Esophagus squamous epithelium (tissue), 5 donors: ENCODE measurements at places on chromosomes 7 and 10.

DNA sequence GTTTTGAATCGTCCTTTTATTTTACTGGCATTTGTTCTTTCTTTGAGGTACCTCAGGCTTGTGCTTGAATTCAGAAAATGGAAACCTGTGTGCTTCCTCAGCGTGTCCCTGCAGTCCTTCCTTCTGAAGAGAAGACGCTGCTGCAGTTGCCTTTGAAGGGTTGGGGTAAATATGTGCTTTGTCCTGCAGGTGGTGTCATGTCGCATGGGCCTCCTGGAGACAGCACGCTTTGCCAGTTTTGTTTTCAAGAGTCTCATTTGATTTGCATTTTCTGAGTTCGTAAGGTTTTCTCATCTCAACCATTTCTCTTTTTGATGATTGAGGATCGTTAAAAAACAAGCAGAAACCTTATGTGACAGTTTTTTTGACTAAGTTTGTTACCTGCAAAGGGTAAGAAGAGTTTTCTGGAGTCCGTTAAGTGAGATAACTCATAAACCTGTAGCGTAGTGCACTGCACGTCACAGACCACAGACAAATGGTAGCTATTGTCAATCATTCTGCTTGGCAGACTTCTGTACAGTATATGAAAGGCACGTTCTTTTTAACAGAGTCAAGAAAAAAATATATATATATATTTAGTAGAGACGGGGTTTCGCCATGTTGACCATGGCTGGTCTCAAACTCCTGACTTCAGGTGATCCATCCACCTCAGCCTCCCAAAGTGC, 57.0 kb downstream of the CDC123 start:
- DNase-seq = no peak

GRCh38 chr10:42594246-42594650, 44.1 kb downstream of the ZNF33B start:
- no peak for DNase-seq

DNA sequence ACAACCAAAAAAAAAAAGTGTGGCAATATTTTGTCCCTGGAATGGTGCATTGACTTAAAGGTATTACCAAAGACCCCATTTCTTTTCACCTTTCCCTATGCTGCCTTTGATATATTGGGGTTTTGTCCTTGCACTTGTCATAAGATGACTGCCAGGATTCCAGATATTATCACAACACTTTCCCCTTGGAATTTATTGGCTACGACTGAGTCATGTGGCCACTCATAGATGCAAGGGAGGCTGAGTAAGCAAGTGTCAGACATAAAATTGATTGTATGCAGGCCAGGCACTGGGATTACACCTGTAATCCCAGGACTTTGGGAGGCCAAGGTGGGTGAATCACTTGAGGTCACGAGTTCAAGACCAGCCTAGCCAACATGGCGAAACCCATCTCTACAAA, 83.6 kb downstream of the PPP1R3C start:
- DNase-seq = no peak

- no peak for DNase-seq
These were observed 503.8 kb downstream of the LRMDA start for GRCh38 chr10:75935240-75935639.

- no peak for DNase-seq
These were observed 305.9 kb upstream of the MGMT start for GRCh38 chr10:129161150-129161549.

DNA sequence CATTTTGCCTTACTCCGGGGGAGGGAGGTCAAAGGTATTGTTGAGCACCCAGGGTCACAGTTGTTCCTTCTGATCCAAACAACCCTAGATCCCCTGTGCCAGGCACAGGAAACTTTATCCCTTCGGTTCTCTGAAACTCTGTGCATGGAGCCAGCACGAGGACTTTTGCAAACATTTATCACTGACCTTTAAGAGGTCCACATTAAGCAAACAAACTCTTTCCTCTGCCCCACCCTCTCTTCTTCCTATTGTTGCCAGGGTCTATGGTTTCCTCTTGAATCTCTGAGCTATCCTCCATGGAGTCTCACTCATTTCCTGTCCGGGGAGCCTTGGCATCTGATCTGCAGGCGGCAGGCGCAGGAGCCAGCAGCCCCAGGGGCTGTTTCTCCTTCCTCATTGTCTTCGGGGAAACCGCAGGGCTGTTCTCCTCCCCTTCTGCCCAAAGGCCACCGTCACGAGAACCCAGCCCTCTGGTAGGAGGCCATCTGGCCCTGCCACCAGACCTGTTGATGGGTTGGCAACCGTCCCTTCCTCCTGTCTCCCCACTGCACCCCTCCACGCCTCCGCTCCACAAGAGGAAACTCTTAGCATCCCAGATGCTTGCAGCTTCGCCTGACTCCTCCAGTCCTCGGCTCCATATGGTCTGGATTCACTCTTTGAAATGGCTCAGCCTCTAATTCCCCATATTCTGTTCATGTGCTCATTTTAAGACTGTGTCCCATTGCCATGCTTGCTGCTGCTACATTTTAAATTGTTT, 327.3 kb upstream of the NRP1 start:
- DNase-seq = peak; percentile 17

DNA sequence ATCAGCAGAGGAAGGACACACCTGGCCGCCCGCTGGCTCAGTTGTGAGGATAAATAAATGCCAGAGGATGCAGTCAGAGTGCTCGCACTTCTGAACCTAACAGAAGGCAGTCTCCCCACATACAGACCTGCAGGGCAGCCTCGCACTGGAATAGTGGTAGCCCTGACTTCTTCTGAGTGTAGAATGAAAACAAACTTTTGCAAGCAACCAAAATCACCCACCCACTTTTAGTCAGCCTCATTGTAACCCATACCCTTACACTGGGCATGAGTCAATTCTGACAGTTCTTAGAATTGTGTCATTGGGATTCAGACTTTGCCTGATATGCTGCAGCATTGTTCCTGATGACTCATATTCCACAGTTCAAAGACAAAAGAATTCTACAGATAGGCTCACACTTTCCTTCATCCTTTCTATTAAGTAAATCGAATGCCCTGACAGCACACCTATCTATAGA, 167.0 kb upstream of the CDK1 start:
- DNase-seq = no peak

- DNase-seq = no peak
These were observed 54.0 kb upstream of the LRRC18 start for GRCh38 chr10:48993627-48994026.

GRCh38 chr10:43822631-43823580, 174.2 kb upstream of the ZNF32 start:
- no peak for DNase-seq

GRCh38 chr10:124864421-124865193, 63.0 kb downstream of the ABRAXAS2 start:
- DNase-seq = no peak

DNA sequence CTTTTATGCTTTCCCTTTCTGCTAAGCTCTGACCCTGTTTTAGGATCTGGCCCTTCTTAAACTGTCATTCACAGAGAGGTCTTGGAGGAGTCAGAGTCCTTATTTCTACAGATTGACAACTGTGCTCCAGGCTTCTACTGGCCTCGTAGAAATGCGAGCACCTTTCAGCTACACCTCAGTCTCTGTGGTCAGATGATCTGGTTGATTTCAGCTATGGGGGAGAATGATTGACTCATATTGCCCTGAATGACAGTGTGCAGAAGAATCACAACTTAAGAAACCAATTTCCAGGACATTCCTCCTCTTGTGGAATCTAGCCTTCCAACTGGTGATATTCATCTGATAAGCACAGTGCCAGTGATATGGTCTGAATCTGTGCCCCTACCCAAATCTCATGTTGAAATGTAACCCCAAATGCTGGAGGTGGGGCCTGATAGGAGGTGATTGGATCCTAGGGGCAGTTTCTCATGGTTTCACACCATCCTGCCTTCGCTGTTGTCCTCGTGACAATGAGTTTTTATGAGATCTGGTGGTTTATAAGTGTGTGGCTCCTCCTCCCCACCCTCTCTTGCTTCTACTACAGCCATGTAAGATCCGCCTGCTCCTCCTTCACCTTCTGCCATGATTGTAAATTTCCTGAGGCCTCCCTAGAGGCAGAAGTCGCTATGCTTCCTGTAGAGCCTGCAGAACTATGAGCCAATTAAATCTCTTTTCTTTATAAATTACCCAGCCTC, 14.0 kb upstream of the CYP3A7 start:
- no peak for DNase-seq

- no peak for DNase-seq
These were observed 310.2 kb downstream of the TNS3 start for GRCh38 chr7:47271749-47272148.

DNA sequence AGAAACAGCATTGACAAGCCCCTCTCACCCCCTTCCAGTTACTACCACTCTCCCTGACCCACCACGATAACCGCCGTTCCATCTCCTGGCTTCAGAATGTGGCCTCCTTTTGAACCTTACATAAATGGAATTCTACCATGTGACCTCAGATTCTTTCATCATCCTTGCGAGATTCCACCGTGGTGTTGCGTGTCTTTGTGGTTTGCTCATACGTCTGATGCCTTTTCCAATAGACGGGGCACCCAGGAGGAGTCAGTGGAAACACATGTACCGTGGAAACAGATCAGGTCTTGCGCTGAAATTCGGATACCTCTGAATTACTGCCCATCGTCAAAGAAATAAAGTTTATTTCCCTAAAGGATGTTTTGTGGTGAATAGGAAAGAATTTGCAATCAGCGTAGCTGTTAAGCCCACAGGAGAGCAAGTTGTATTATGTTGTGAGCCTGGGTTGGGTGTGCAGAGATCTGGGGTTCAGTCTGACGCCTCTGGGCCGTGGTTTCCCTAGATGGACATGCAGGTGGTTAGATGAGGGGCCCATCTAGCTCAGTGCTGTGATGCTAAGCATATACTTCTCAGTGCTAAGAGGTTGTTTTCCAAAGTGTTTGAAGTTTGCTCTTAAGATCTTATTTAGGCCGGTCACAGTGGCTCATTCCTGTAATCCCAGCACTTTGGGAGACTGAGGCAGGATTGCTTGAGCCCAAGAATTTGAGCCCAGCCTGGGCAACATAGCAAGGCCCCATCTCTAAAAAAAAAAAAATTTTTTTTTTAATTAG, 29.1 kb downstream of the GTF2IRD1 start:
- DNase-seq = no peak

DNA sequence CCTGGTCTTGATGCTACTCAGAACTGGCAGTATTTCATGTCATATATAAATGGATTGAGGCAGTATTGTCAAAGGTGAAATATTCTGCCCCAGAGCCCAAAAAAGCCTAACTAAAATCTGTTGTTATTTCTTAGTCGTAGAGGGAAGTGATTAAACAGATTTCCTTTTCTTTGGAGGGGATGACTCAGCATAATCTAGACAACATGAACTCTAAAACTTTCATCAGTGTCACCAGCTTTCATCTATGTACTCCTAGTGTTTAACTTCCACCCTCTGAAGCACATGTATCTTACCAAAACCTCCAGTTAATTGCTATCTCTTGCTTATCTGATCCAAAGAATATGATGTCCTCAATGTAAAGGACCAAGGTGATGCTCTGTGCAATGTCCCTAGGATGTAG, 97.1 kb upstream of the ARID5B start:
- no peak for DNase-seq

DNA sequence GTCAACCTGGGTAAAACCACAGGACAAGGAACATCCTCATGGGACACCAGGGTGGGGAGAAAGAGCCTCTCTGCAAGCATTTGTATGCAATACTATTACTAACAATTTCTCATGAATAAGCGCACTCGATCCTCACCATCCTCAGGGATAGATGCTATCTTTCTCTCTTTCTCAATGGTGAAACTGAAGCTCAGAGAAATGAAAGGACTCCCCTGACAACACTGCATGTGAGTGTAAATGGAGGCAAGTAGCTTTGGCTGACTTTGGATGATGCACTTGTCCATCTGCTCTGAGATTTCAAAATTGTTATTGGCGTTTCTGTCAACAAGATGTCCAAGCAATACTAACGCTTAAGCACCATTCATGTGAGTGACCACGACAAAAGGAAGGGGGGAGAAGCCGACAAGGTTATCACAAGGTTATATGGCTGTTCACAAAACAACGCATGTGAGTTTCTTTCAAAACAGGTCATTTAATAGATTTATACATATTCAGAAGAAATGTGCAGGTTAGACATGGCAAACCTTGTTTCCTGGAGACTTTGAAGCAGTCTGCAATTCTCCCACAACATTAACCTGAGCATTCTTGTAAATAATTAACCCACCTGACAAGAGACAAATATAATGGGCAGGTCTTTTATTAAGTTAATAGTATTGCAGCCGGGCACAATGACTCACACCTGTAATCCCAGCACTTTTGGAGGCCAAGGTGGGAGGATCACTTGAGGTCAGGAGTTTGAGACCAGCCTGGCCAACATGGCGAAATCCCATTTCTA, 54.0 kb downstream of the IFIT5 start:
- DNase-seq = no peak

DNA sequence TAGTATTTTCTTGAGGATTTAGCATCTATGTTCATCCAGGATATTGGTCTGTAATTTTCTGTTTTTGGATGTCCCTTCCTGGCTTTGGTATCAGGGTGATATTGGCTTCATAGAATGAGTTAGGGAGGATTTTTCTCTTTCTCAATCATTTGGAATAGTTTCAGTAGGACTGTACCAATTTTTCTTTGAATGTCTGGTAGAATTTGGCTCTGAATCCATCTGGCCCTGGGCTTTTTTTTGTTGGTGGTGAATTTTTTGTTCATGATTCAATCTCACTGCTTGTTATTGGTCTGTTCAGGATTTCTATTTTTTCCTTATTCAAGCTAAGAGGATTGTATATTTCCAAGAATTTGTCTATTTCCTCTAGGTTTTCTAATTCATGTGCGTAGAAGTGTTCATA, 192.7 kb downstream of the KIF20B start:
- no peak for DNase-seq

- DNase-seq = no peak
These were observed 475.2 kb upstream of the CELF2 start for GRCh38 chr10:10542477-10542876.

GRCh38 chr7:114923403-114923713, 1.5 kb downstream of the MDFIC start:
- no peak for DNase-seq

DNA sequence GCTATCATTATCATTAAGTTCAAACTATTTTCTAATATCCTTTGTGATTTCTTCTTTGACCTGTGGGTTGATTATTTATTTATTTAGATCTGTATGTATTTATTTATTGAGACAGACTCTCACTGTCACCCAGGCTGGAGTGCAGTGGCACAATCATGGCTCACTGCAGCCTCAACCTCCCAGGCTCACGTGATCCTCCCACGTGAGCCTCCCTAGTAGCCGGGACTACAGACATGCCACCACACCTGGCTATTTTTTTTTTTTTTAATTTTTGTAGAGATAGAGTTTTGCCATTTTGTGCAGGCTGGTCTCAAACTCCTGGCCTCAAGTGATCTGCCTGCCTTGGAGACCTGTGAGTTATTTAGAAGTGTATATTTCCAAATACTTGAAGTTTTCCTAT, 28.7 kb upstream of the MRPS16 start:
- DNase-seq = no peak

- DNase-seq = no peak
These were observed 32.0 kb downstream of the ADAP1 start for GRCh38 chr7:922334-923107.

- no peak for DNase-seq
These were observed 452 bp upstream of the RPP30 start for GRCh38 chr10:90871279-90871765.

- DNase-seq = no peak
These were observed 143.0 kb downstream of the ARHGAP22 start for GRCh38 chr10:48461623-48462481.
